ENCODE measurements at places on chromosomes 16 and 17.

- DNase-seq: no peak
Measured at GRCh38 chr16:15849209-15849981, 7.4 kb downstream of the MYH11 start.

- DNase-seq: peak; percentile 63
Measured at GRCh38 chr17:60229188-60229802, 79.5 kb downstream of the CA4 start.

- DNase-seq: no peak
Measured at GRCh38 chr17:37060928-37061327, 112.2 kb downstream of the AATF start.

DNA sequence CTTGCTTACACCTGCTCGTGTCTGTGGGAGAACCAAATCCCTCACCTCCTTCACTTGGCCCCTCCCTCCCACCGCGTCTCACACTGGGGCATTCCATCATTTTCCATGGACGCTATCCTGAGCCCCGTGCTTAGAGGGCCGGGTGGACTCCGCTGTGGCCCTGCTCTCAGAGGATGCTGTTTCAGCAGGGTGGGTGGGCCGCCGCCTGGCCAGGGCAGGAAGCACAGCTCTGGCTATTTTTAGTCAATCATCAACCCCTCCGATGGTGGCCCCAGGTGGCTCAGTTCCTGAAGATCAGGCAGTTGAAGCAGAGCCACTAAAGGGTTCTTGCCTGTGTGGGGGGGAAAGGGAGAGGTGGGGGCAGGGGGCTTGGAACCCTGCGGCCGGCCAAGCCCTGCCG lies 230.3 kb downstream of the ENGASE start:
- DNase-seq: no peak

- no peak for DNase-seq
Measured at GRCh38 chr16:48523415-48524204, 86.4 kb downstream of the N4BP1 start.

DNA sequence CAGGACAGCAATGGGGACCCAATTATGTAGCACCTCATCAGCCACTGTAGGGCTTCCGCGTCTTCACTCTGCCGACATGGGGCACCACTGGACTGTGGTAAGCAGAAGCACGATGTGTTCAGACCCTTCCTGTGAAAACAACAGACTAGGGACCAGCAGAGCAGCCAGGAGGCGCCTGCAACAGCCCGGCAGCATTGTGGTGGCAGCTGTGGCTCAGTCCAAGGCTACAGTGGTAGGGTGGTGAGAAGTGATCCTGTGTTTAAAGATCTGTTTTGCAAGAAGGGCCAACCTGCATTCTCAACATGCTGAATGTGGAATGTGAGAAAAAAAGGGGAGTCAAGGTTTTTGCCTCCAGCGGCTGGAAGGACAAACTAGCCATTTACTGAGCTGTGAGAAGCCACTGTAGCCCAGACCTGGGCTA lies 80.8 kb downstream of the GAS7 start:
- no peak for DNase-seq

DNA sequence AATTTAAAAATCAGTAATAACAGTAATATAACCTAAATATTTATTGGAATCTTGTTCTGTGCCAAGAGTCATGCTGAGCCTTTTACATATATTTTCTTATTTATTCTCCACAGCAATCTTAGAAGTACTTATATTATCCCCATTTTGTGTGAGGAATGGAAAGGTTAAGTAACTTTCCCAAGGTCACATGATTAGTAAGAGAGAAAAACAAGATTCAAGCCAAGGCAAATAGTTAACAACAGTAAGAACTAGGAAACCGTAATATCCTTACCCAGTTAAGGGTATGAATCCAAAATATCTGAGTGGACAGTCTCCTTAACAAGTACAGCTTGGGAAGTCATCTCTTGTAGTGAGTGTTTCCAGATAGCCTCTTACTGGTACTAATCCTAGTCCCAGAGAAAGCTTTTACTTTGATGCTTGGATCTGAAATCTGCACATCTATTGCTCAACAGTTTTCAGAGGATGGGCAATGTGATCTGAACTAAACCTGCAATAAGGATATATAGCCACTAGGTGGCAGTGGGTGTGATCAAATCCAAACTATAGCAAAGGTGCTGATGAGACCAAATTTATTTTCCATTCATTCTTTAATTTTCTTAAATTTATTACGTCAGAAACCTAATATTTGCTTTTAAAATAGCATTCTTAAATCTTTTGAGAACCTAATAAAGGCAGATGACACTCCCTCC lies 23.3 kb downstream of the SHISA6 start:
- DNase-seq: no peak

DNA sequence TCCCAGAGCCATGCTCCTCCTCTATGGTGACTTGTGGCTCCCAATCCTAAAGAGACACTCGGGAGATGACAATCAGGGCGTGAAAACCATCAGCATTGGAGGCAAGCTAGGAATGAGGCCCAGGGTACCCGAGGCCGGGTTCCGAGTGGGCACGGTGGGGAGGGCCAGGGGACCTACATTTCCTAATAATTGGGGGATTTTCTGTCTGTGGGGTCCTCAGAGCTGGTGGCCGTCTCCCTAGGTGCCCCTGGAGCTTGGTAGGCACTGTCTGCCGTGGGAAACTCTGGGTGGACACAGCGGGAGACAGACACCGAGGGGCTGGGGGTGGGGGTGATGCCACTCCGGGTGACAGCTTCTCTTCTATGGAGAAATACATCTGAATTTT lies 312.5 kb upstream of the TNRC6C start:
- no peak for DNase-seq

DNA sequence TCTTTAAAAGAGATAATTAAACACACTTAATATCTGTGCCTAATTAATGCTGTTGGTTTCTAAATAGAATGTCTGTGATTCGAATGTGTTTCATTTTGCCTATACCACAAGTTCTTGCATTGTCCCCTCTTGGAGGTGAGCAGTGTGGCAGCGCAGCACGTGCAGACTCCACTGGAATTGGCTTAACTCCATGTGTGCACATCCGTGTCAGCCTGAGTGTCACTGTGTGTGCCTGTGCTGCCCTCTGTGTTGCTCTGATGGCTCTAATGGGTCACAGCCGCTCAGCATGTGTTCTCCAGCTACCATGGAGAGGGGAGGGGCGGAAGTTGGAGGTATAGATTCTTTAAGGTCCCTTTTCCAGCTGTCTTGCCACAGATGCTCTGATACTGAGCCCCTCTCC lies 226.6 kb downstream of the SPECC1 start:
- DNase-seq: no peak

DNA sequence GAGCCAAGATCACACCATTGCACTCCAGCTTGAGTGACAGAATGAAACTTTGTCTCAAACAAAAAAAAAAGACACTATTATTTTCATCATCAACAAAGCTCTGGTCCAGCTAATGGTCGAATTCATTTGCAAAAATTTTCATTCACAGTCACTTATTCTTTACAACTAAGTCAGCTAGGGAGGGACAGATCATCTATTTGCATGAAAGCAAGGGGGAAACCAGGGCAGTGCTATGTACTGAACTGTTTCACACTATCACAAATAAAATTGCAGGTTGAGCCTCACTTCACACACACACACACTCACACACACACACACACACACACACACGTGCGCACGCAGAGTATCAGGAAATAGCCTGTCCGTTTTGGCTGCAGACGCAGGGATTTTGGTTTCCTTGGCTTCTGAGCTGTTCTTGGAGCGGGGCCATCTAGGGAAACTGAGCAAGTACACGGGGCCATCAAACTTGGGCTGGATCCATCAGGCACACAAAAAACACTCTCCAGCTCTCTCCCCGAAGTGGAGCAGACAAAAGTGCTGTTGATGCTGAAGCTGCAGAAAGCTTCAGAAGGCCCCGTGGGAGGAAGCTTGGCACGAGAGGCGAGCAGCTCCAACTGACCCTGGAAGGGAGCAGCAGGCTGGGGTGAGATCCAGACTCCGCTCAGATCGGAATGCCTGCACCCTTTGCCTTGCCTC lies 44.3 kb upstream of the HELZ start:
- DNase-seq: peak; percentile 21

All from EL (cell line).